ENCODE measurements at places on chromosomes 5 and 9.

DNA sequence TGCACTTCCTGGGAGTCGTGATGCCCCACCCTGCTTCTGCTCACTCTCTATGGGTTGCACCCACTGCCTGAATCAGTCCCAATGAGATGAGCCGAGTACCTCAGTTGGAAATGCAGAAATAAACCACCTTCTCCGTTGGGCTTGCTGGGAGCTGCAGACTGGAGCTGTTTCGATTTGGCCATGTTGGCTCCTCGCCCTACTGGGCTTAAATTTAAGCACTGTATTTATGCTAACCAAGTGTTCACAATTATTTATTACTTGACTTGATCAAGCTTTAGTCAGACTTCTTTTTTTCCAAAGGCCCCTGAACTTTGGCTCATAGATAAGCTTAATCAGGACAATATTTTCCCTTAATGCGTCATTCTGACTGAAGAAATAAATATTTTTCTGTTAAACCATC is 1072.4 kb upstream of the CDH9 start:
- DNase-seq, result no peak

GRCh38 chr5:78677777-78678668 is 29.5 kb upstream of the LHFPL2 start:
- DNase-seq, result no peak

GRCh38 chr5:159819591-159820411 is 96.5 kb upstream of the ADRA1B start:
- no peak for DNase-seq

GRCh38 chr9:113483676-113484257 is 20.2 kb downstream of the RGS3 start:
- DNase-seq, result no peak

DNA sequence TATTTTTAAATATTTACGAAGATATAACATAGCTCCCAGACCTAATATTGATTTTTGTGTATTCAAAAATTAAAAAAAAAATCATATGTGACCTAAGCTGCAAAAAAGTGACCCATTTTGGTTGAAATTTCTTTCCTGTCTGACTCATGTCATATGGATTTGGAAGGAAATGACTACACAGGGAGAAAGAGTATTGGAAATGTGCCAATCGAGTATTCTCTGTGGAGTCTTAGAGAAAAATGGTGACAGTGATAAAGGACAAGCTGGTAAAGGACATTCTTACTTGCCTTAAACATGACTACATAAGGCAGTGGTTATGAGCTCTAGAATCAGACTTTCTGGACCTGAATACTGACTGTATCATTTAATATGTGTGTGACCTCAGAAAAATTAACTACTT is 262.9 kb upstream of the PTPRD start:
- no peak for DNase-seq

- no peak for DNase-seq
Observed at GRCh38 chr5:59732301-59732700, 161.2 kb downstream of the PDE4D start.

- DNase-seq, result no peak
Observed at GRCh38 chr9:19255821-19256220, 25.3 kb downstream of the DENND4C start.

DNA sequence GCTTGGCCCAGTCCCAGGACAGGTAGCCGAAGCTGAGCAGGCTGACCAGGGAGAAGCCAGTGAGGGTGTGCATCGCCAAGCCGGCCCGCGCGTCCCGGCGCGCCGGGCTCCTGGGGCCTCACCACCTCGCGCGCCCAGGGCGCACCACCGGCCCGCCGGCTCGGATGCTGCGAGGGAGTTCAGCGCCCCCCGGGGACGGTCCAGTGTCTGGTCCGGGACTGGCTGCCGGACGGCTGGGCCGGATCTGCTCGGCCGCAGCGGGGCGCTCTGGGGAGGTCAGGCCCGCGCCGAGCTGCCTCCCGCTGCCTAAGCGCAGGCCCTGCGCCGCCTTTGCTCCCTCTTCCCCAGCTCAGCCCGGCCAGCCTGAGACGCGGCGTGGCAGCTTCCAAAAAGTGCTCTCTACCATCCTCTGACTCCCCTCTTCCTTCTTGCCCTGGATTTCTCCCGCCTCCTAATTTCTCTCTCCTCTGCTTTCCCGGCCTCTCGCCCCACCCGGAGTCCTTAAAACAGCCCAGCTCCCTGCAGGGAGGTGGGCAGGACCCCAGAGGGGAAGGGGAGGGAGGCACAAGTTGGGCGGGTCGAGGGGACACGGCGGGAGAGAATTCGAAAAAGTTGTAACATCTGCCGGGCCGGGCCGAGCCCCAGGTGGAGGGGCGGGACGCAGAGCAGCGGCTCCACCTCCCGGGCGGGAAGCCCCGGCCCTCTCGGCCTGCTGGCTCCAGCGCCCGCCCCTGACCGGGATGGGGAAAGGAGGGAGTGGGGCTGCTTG is at the start of gene ARSI:
TSS of gene ARSI (minus strand) at position 605 of the 769 bp plus-strand sequence. CDS start at position 73, 532 bp downstream.
- DNase-seq, result no peak

DNA sequence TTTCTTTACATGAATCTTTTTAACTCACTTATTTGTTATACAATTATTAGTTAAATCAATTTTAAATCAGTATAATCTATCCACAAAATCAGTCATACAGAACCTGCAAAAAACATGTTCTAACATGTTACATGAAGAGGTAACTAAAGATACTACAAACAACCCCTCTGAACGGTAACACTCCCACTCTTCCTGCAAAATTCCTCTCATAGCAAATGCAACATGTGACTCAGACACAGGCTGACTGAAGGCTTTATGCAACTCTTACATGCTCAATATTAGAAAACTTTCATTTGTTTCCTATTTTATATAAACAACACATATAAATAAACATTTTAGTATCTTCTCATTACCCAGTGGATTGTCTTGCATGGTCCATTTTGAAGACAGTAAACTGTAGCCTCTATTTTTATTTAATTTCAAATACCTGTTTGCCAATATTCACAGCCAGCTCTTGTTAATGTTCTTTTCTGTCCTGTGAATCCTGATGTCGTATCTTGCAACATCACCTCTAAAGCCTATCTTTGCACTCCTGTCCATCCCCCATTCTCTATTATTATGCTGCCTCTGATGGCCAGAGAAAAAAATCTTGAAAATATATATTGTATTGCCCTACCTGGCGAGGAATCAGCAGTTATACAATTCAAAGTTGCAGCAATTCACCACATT is 100.5 kb upstream of the CCDC152 start:
- no peak for DNase-seq

- no peak for DNase-seq
Observed at GRCh38 chr5:96315431-96315830, 117.6 kb downstream of the PCSK1 start.

- DNase-seq, result no peak
Observed at GRCh38 chr9:111691672-111692329, 30.4 kb downstream of the GNG10 start.

GRCh38 chr5:179791881-179792611 is 1.7 kb upstream of the LTC4S start:
- DNase-seq, result no peak

GRCh38 chr5:97406946-97407676 is 224.1 kb upstream of the RIOK2 start:
- no peak for DNase-seq

DNA sequence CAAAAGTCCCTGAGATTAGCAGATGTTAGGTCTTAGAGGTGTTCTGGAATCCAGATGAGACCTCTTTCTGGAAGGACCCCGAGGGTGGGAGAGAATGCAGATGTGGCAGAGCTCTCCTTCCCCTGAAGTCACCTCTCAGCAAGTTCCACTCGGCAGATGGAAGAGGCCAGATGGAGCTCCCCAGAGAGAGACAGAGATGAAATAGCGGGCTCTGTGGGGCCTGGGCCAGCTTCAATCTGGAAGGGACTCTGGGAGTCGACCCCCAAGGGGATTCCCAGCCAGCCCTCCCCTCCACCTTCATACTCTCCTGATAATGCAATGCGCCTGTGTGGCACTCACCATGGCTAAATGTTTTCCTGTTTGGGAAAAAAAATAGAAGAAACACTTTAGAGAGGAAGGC is 60.2 kb downstream of the WNK2 start:
- no peak for DNase-seq

DNA sequence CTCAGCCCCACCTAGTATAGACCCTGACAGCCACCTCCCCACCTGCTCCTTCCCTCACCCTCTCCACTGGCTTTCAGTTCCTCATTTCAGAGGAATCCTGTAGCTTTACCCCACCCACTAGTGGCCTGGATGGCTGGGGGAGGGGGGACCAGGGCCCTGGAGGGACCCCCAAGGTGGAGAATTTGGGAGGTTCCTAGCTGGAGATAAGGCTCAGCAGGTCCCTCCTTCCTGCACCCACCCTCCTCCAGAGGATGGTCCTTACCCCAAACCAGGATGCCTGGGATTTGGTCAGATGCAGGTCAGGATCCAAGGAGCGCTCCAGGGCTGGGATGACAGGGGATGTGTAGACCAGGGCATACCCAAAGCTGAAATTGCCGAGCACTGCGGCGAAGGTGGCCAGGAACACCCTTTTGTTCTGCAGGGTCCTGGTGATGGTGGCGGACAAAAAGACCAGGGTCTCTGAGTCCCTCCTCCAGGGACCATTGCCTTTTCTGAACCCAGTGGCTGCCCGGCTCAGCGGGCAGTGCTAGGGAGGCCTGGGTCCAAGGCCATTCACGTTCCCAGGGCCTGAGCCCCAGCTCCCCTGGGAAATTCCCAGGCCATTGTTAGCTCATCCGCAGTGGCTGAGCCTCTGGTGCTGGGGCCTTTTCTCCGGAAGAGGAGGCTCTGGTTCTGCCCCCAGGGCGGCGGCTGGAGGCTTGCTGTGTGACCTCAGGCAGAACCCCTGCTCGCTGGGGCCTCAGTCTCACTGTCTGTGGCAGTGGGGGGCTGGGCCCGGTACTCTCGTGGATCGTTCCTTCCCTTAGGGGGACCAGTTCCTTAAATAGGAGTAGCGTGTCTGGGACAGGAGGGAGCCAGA is 678 bp downstream of the SLC2A6 start:
- peak; percentile 19 for DNase-seq

DNA sequence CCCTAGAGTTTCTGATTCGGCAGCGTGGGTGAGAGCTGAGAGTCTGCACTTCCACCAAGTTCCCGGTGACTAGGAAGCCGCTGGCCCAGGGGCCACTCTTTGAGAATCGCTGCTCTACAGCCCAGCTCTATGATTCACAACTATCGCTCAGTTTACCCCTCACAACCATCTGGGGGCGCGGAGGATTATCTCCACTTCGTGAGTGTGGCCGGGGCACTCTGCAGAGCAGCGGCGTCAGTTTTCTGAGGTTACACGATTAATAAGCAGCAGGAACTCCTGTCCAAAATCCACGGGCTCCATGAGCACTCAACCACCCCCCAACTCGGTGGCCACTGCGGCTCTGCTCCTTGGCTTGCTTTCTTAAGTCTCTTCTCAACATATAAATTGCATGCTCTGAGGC is 19.3 kb downstream of the CORO2A start:
- no peak for DNase-seq

GRCh38 chr9:20409321-20410092 is 212.8 kb downstream of the MLLT3 start:
- no peak for DNase-seq

GRCh38 chr5:148193202-148193601 is 9.6 kb upstream of the SPINK6 start:
- DNase-seq, result no peak

DNA sequence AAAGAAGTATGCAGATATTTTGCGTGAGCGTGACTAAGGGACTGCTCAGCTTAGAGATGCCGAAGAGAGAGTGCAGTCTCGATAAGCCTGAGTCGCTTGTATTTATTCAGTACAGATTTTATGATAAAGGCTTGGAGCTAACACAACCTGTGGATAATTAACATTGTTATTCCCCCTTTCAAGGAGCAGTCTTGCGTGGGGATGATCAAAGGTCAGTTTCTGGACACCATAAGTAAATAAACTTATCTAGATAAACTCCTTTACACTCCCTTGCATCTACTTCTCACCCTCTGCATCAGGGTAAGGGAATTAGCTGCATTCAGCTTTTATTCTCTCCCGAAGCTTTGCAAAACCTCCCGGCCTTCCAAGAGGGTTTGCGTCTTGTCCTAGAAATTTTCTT is 357.8 kb upstream of the ST8SIA4 start:
- no peak for DNase-seq

DNA sequence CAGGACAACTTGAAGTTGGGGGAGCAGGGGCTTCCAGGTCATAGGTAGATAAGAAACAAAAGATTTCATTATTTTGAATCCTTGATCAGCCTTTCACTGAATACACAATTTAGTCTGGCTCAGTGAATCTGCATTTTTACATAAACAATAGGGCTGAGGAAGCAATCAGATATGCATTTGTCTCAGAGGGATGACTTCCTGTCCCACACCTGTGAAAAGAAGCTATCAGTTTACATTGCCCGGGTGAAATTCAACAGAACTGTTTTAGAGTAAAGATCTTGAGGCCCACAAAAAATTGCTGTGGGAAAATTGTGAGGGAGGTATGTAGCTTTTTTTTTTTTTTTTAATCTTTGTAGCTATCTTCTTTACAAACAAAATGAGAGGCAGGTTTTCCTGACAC is 38.3 kb downstream of the DNAJB5 start:
- no peak for DNase-seq

GRCh38 chr5:137684761-137685160 is 51.1 kb downstream of the KLHL3 start:
- DNase-seq, result no peak

GRCh38 chr5:74081126-74081525 is 455.1 kb downstream of the ARHGEF28 start:
- no peak for DNase-seq

- no peak for DNase-seq
Observed at GRCh38 chr9:114035221-114035844, 42.8 kb downstream of the AMBP start.

- DNase-seq, result no peak
Observed at GRCh38 chr9:119802621-119803020, 433.4 kb upstream of the BRINP1 start.

DNA sequence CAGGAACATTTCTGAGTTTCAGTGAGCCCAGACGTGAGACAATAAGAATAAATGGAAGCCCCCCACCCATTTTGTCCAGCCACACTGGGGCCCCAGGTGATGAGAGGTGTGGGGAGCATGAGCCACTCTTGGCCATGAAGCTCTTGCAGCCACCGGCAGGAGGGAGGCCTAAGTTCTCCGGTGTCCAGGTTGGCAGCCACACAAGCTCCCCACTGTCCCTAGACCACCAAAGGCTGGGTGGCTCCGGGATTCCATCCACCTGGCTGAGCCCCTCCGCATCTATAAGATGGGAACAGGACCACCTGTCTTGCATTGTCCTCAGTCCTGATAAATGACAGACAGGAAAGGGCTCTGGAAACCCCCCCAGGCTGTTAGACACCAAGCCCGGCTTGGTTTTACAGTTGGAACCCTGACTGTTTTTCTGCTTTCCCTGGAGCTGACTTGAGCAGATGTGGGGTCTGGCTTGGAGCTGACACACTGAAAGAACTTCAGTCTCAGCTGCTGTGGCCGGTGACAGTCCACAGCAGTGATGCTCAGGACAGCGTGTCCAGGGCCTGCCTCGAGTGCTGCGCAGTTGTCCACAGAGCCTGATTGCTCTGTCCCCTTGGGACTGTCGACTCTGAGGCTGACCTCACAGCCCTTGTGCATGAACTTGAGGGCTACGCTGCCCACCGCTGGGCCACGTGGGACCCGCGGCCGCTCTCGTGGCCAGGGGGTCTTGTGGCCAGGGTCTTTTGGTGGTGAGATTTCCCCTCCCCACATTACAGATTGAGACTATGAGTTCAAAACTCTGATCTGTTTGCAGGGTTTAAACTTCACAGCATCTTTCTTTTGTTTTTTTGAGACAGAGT is 74.8 kb downstream of the PSMB7 start:
- no peak for DNase-seq

- no peak for DNase-seq
Observed at GRCh38 chr9:132782037-132782436, 96.0 kb downstream of the AK8 start.
